Cardiac septum (tissue), 1 donor: ENCODE measurements at places on chromosomes 13 and 19. TPM values are rescaled to one million over a fixed set of nuclear protein-coding genes. Genes with fewer than 3 reads are reported as not detected.

Gene SOX1
- total RNA-seq: not detected

GRCh38 chr13:22773465-22773864 is 407.3 kb upstream of the SGCG start:
- no peak for DNase-seq

GRCh38 chr19:46520616-46521015 is 24.9 kb upstream of the PNMA8B start:
- no peak for DNase-seq

DNA sequence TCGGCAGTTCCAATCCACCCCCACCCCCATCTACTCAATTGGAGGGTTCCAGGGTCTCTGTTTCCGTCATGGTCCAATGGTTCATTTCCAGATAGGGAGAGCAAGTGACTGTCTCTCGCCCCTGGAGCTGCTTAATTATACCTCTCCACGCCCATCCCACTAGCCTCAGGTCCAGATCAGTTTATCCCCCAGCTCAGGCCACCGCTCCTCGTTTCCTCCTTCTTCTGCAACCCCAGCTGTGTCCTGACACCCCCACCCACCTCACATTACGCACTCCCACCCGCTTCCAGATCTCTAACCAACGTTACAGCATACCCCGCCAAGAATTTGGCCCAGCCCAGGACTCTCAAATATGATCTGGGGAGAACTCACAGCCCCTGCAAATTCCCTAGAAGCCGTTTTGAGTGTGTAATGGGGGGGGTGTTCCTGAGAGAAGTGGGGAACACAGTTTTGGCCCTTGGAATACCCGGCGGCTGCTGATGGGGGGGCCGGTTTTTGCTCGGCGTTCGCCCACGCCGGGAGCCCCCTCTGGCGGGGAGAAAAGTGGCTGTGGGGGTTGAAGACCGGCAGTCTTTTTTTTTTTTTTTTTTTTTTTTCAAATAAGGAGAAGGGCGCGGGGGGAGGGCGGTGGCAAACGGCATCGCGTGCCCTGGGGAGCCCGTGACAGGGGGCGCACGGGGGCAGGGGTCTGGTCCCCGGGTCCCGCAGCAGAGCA is 1.7 kb upstream of the PDE4A start:
- no peak for DNase-seq

Gene ZNF763
- total RNA-seq: 3.1 TPM

GRCh38 chr13:74114202-74114601 is 20.0 kb downstream of the KLF12 start:
- DNase-seq: no peak

DNA sequence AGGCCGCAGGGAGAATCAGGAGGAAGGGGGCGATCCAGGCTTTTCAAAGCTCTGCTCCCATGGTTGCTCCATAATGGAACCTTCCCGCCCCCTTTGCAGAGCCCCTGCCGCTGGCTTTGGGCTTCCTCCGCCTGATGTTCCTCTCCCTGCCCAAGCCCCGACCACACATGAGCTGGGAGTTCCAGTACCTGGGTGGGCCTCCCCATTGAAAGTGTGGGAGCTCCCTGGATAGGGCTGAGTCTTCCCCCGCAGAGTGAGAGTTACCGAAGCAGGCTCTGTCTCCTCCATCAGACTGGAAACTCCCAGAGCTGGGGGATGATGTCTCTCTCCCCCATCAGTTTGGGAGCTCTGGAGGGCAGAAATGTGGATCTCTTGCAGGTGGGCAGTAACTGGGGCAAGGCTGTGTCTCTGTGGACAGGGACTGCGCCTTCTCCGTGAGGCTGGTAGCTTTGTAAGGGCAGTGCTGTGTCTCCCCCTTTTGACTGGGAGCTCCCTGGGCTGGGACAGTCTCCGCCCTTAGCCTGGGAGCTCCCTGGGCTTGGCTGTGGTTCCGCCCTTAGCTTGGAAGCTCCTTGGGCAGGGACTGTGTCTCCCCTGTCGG is 722 bp downstream of the DCAF15 start:
- no peak for DNase-seq

Gene HCST
- 5.4 TPM for total RNA-seq

Gene FFAR1
- not detected for total RNA-seq

Gene ZNF17
- total RNA-seq: 10.1 TPM

Gene SSC5D
- 7.7 TPM for total RNA-seq

DNA sequence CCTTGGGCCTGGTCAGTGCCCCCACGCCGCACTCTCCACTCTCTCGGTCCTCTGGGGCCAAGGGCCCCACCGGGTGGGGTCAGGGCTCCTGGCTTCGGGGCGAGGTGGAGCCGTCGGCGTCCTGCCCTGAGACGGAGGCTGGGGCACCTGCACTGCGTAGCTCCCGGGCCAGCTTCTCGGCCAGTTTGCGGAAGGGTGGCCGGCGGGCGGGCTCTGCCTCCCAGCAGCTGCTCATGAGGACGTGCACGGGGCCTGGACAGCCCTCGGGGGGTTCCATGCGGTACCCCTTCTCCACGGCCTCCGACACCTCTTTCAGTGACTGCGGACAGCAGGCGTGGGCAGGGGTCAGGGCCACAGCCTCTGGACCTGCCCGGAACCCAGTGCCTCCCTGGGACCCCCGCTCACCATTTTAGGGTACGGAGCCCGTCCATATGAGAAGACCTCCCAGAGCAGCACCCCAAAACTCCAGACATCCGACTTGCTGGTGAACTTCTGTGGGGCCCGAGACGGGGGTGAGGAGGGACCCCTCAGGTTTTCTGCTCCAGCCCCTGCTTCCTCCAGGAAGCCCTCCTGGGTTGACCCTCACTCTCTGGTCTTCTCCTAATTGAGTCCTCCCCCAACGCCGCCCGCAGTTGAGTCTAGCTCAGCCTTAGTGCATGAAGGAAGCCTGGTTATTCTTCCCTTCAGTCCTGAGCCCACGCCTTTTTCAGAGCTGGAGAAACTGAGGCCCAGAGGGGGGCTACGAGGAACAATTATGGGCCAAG is 6.3 kb upstream of the RAX2 start:
- no peak for DNase-seq

- DNase-seq: no peak
These were observed 8.3 kb upstream of the NTN5 start for GRCh38 chr19:48681127-48681470.

DNA sequence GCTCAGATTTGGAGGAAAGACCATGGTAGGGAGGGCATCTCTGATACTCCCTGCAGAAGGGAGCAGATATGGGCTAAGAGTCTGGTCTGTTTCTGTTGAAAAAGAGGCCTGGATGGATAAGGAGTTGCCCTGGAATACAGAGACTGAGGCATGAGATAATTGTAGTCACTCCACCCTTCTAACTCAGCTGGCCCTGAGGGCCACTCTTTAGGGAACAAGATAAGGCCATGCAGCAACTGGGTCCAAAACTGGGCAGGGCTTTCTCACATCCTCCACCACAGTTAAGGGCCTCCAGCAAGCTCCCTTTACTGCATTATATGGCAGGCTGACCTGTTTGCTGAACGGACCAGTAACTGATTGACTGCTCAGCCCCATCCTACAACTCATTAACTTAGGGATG is 1.3 kb downstream of the ZNF749 start:
- no peak for DNase-seq

Gene SMIM24
- not detected for total RNA-seq
